Stimulated activated CD8-positive, alpha-beta memory T cell treated with anti-CD3 and anti-CD28 coated beads, Interleukin-2, amount 100 ng/mL, for 1 hour (primary cell): ENCODE measurements at places on chromosomes 5 and 9.

DNA sequence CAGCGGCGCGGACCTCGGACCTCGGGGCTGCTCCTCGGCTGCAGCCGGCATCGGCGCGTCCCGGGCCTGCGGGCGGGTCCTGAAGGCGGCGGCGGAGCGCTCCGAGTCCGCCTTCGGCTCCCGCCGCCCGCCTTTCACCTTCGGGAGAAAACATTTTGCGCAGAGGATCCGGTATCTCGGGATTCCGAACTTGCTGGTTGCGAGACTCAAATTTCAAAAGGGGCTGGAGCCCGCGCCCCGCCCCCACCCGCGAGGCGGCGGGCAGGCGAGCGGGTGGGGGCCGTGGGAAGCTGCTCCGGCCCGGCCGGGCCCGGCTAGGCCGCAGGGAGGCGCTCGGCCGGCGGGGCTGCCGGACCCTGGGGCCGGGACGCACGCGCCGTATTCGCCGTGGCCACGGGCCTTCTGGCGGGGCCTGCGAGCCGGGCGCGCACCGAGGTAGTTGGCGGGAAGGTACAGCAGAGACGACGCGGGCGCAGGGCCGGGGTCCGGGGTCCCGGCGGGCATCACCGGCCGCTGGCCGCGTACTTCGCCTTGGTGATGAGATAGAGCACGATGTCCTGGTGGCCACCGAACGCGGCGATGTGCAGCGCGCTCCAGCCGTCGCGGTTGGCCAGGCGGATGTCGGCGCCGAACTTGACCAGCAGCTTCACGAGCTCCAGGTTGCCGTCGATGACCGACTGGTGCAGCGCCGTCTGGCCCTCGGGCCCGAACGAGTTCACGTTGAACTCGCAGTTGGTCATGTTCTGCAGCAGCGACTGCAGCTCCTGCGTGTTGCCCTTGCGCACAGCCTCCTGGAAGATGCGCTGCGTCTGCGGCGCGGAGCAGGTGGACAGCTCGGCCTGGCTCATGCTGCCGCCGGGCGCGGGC lies 757 bp downstream of the NRARP start:
- no peak for DNase-seq

DNA sequence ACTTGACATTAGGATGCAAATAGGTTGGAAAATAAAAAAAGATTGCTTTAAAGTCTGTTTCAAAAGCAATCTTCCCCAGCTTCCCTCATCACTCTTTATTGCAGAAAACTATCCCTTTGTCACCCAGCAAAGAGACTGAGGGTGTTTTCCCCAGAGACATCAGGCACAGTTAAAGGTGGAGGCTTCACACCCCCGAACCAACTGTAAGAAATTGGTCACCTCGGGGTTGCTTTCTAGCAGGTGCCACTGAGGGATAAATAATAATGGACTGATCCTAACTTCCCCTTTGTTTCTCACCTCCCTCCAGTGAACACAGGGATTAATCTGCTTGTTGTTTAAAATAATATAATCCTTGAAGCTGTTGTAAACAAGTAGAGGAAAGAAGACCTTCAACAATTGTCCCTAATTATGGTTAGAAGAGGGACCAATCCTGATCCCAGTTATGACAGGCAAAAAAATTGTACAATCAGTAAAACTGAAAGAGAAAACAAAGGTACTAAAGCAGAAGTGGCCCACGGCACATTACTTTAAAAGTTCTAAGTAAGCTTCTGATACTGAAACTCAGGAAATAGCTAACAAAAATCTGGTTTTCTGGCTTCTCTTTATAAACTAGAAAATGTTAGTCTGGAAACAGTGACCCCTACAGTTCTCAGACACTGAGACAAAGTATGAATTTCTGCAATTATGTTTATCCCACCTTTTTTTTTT lies 6.6 kb upstream of the PCSK1 start:
- DNase-seq = no peak

DNA sequence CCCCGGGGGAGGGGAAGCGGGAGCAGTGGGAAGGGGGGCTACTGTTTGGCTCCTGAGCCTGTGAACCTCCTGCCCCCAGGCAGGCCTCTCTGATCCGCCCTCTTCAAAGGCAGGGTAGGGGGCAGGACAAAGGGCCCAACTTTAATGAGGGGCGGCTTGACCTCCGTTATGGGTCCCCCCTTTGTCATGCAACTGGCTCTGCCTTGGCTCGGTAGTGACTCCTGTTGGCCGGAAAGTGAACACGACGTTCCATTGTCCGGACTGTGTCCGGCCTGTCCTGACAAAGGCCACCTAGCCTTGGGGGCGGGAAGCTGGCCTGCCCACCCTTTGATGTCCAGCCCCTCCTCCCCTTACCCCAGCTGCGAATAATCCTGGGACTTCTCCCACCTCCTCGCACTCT lies 1.3 kb downstream of the CDX1 start:
- DNase-seq = no peak

- DNase-seq = no peak
Measured at GRCh38 chr5:8633259-8633658, 764.3 kb downstream of the MTRR start.

DNA sequence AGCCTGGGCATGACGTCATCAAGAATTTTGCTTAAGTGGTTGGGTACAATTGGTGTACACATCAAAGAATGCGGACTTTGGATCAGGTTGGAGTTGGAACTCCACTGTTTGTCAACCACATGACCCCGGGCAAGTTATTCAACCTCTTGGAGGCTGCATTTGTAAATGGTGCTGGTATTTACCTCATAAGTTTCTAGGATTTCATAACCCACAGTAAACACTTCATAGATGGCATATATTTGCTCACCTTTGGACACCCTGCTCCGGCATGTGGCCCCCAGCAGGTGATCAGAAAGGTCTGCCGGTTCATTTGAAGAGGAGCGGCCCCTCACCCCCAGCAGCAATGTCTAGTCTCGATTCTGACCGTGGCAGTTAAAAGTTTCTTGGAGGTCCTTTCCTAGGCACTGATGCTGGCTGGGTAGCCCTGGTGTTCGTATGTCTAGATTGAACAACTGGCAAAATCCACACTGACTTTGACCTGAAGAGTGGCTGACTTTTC lies 60.6 kb downstream of the IL6ST start:
- no peak for DNase-seq

DNA sequence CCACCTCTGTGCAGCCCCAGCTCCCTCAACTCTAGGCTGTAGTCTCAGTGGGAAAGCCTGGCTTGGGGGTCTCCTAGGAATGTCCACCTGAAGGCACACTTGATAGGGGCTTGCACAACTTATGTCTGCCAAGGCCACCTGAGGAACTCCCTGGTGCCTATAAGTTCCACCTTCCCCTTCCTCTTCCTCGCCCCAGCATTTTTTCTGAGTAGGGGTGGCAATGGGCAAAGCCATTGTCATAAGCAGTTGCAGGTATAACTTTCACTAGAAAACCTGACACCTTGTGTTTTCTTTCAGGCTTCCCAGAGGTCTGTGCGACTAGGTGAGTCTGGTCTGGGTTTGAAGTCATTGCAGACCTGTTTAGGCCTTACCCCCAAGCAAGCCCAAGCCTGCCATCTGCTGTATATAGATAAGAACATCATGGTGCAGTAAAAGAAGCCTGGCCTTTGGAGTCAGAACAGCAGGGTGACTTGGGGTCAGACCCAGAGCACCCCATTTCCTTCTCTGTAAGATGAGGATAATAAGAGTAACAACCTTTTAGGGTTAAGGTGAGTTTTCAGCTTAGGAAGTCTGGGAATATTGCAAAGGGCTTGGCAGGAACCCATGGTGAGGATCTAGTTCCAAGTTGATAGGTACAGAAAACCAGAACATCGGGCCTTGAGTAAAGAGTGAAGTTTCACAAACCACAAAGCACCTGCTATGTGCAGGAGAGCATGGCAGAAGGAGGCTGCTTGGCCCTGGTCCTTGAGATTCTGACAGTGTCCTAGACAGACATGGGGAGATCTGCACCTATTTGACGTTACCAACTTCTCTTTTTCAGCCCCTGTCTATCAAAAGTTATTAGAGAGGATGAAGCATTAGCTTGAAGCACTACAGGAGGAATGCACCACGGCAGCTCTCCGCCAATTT lies 33.8 kb downstream of the TGFBI start:
- no peak for DNase-seq
